HFFc6 (cell line): ENCODE measurements at places on chromosomes 13 and 19. TPM values are rescaled to one million over a fixed set of nuclear protein-coding genes. Genes with fewer than 3 reads are reported as not detected.

GRCh38 chr19:35928507-35928906 lies 7.7 kb upstream of the LRFN3 start:
- peaks cover 10% of the 10 kb centered on the region; the same call in 1 of the 2 replicates for H3K36me3 ChIP-seq
- peaks cover 21% of the 10 kb centered on the region for H3K4me1 ChIP-seq
- DNase-seq, result no peak
- no peak overlapping the region for H3K4me3 ChIP-seq

DNA sequence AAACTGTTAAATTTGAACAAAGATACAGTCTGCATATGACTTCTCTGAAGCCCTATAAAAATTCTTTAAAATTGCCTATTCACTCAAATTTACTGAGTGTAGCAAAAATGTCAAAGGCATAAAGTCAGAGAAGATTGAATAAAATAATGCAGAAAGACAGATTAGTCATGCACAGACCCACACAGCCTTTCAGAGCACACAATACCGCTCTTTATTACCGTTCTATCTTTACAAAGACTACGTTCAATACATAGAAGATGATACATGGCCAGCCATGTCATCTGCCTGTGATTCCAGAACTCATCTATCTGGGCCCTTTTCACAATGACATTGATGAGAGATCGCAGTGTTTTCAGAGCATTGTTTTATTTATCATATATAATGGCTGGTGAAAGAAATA lies 107.2 kb downstream of the URI1 start:
- H3K36me3 ChIP-seq, result no peaks in the 10 kb centered on the region
- no peak overlapping the region for H3K27ac ChIP-seq
- no peak overlapping the region for H3K4me3 ChIP-seq
- H3K27me3 ChIP-seq, result peaks cover 4% of the 10 kb centered on the region

GRCh38 chr19:50181121-50181520 lies 18.0 kb upstream of the IZUMO2 start:
- peaks cover 5% of the 10 kb centered on the region for H3K27me3 ChIP-seq
- H3K4me3 ChIP-seq, result no peak overlapping the region
- no peak for DNase-seq

Gene ANKLE1
- 0.28 and 0.57 TPM in 2 replicates for total RNA-seq
